Hindlimb muscle (tissue), 1 donor: ENCODE measurements at places on chromosomes 7 and 10. TPM values are rescaled to one million over a fixed set of nuclear protein-coding genes. Genes with fewer than 3 reads are reported as not detected.
A peak's percentile ranks its signal among the peaks of the same experiment; 100 is the strongest.

DNA sequence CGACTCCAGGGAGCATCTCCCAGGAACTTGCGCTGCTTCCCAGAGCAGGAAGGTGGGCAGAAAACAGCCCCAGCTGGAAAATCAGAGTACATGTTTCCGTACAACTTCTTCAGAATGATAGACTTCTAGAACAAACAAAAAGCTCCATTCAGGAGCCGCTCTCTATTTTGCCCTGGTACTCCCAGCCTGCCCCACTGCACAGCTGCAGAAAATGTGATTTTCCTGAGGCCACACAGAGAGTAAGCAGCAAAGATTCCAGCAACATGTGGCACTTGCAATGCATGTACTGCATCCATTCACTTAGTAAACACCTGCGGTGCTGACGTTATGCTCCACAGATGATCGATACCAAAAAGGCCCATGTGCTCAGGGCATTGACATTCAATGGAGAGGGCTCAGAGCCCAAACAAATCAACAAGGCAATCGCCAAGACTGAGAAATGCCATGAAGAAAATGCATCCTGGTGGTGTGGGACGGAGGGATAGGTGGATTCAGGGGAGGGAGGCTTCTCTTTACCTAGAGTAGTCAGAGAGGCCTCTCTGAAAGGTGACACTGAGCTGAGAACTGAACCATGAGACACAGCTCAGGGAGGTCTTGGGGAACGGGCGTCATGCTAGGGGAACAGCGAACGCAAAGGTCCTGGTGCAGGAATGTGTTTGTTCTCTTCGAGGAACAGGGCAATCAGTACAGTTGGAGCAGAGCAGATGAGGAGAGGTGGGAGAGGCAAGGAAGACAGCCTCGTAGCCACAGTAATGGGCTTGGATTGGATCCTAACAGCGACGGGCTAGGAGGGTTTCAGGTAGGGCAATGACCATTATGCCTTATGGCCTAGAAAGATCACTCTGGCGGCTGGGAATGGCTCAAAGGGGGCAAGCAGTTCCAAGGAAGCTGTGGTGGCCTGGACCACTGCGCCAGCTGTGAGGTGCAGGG is 35.3 kb upstream of the DUSP5 start:
- no peak for DNase-seq

- no peak for DNase-seq
These were observed 15.1 kb upstream of the ZNF273 start for GRCh38 chr7:64887756-64888508.

- peak; percentile 49 for DNase-seq
These were observed 107.8 kb downstream of the GALNT17 start for GRCh38 chr7:71239586-71240268.

- DNase-seq, result no peak
These were observed 84.7 kb downstream of the CCNY start for GRCh38 chr10:35420827-35421552.

- no peak for DNase-seq
These were observed 46.2 kb downstream of the AMZ1 start for GRCh38 chr7:2734084-2734686.

- DNase-seq, result no peak
These were observed 180.3 kb upstream of the MYO3A start for GRCh38 chr10:25753776-25754175.

DNA sequence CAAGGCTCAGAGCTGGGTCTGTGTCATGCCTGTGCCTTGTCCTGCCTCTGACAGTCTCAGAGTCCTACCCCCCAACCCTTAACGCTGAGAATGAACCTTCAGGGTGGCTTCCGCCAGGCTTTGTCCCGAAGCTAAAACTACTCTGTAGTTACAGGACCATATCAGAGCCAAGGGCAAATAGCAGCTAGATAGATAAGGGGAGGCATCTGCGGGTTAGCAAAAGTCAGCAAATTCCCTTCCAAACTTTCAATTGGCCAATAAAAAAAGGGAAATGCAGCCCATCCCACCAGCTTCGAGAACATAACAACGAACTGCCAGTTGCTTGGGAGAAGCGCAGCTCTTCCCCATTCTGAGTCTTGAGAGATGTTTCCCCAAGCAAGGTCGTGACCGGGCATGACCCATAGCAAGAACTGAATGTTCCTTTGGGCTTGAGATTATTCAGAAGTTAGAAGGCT is 17.7 kb downstream of the CCL24 start:
- DNase-seq, result no peak

DNA sequence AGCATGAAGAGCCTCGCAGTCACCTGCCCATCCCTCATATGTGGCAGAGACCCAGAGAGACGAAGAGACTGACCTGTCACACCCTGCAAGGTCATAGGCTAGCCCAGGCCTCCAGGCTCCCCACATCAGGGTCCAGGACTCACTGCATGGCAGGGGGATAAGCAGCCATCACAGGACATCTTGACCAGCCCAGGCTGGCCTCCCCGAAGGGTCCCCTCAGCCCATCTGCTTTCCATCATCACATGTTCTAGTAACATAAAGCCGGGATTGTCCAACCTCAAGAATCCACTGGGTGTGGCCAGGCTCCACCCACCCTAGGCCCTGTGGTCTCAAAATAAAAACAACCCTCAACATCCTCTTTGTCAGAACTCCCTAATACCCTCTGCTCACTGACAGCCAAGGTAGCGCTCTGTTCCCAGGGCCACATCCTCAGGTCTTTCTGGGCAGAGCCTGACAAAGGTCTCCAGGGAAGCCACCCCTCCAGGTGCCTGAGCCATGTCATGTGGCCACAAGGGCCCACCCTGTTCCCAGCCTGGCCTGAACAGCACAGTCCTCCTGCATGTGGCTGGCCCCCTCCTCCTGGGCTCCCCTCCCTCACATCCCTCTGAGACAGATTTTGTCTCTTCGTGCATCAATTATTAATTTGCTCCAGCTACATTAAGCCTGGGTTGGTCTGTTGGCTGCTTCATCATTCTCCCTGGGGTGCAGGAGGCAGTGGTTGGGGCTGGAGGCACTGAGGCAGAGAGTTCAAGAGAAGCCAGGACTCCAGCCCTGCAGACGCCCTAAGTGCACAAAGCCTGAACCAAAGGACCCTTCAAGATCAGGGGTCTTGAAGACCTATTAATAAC is 131.8 kb upstream of the UNC5B start:
- no peak for DNase-seq

- no peak for DNase-seq
These were observed 14.8 kb downstream of the YKT6 start for GRCh38 chr7:44215531-44215930.

TRPV6 gene
- polyA plus RNA-seq, result 0.05 TPM

MRM2 gene
- polyA plus RNA-seq, result 24.9 TPM

CCL24 gene
- polyA plus RNA-seq, result not detected
